ENCODE measurements at places on chromosomes 6 and 20.

- DNase-seq, result peak; percentile 6
These were observed 39.2 kb downstream of the MUC22 start for GRCh38 chr6:31049518-31049917.

GRCh38 chr6:159170999-159171712 is 2.0 kb downstream of the FNDC1 start:
- DNase-seq, result no peak

DNA sequence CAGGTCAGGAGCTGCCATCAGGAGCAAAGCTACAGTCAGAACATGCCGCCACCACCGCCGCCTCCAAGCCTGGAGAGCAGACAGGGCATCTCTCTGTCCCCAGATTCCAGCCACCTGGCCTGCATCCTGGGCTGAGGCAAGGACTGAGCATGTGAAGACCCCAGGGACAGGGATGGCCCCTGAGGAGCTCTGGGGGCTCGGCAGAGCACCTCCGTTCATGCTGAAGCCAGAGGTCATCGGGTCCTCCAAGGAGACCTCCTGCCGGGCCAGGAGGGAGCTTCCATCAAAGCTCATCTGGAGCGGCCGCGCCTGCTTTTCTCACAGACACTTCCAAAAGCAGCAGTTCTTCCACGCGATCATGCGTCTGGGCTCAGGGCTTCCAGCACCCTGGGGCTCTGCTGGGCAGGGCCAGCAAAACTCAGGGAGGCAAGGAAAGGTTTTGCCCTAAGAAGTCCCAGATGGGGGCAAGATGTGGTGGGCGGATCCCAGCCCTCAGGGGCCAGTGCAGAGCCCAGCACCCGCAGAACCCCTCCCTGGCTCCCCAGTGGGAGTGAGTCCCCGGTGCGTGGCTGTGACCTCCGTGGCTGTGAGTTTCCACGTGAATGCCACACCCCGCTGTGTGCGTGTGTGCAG is 138.4 kb downstream of the TAF4 start:
- DNase-seq, result no peak

DNA sequence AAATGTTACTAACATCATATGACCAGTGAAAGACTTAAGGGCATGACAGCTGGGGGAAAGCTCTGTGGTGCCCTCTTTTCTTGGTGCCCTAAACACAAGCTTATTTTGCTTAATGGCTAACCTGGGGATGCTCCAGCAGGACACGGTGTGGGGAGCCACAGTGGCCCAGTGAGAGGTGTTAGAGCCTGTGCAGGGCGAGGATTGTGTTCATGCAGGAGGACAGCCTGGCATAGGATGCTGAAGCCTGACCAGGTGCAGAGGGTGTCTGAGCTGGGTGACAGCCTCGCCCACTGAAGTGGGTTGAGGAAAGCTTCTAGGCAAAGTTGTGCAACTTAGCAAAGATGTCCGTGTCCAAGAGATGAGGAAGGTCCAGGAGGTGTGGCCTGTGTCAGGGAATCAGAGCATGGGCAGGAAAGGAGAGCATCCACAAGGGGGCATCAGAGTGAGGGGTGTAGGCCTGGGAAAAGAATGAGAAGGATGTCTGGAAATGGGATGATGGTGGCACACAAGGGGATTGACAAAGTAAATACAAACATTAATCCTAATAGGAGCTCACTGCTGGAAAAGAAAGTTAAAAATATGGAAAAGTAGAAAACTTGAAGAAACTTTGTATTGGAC is 33.9 kb downstream of the SLC17A4 start:
- peak; percentile 8 for DNase-seq

GRCh38 chr6:145009711-145010110 is 724.6 kb downstream of the UTRN start:
- no peak for DNase-seq

- DNase-seq, result no peak
These were observed 31.4 kb downstream of the IGF2R start for GRCh38 chr6:160000280-160000704.

DNA sequence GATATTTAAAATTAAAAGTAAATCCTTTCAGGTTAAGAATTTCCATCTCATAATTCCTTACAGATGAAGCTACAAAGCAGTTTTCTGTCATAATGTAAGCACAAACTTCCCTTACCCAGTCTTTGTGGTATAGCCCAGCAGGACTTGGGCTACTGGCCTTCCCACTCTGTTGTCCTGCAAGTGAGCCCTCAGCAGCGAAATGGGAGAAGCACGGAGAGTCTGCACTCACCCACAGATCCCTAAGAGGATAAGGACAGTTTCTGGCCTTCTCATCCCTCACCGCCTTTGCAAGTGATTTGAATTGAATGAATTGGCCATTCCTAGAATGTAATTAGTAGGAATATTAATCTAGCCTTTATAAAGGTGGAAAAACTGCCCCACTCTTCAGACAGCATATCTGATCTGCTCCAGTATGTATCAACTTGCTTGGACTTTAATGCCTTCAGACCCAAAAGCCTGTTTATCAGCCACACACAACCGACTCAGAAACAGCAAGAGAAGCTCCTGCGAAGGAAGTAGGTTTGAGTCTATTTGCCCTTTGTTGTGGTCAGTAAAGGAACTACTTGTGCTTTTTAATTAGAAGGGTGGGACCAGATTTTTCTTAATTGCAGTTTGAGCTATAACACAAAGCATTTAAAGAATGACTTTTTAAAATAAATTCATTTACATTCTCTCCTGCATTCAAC is 29.9 kb upstream of the PRDM1 start:
- DNase-seq, result no peak

DNA sequence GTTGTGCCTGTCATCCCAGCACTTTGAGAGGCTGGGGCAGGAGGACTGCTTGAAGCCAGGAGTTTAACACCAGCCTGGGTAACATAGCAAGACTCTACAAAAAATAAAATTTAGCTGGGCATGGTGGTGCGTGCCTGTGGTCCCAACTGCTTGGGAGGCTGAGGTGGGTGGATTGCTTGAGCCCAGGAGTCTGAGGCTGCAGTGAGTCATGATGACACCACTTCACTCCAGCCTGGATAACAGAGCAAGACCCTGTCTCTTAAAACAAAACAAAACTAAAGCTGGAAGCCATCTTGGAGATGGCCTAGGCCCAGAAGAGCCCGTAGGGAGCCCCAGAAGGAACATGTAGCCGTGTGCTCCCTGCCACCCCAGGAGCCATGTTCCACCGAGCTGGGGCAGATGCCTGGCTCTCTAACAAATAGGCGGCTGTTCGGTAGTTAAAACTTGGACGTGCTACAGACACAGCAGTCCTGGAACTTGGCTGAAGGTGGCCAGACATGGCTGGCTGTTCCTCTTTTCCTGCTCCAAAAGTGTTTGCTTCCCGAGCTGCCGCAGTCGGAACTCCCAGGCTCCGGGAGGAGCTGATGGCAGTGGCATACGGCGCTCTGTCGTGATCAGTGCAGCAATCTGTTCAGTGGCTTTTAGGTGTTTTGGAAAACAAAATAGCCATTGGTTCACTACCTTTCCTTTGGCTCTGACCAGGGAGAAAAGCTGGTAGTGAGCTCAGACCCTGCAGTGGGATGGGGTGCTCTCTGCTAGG is 37.0 kb downstream of the DYNLT1 start:
- no peak for DNase-seq
